Smooth muscle cell of the umbilical artery (primary cell): ENCODE measurements at places on chromosomes 1 and 21. TPM values are rescaled to one million over a fixed set of nuclear protein-coding genes. Genes with fewer than 3 reads are reported as not detected.

PCSK9 gene
- total RNA-seq = 0.89 and 2.4 TPM in 2 replicates

TMEM9 gene
- total RNA-seq = 75.8 and 110 TPM in 2 replicates

S100A12 gene
- not detected in 2 replicates for total RNA-seq

OR2L2 gene
- total RNA-seq = not detected in 2 replicates

EFNA1 gene
- total RNA-seq = 0.37 TPM in 1 of 2 replicates, not detected in the other

PKLR gene
- not detected in 2 replicates for total RNA-seq

MRAP gene
- not detected in 2 replicates for total RNA-seq

PLCH2 gene
- total RNA-seq = under 0.01 and 0.09 TPM in 2 replicates

ATF3 gene
- total RNA-seq = 2.7 and 3.1 TPM in 2 replicates

DPYD gene
- 35.6 and 45.4 TPM in 2 replicates for total RNA-seq

KIF14 gene
- 0.89 and 8.8 TPM in 2 replicates for total RNA-seq

CD52 gene
- total RNA-seq = not detected in 2 replicates

C1orf52 gene
- 23.5 and 29.8 TPM in 2 replicates for total RNA-seq

ARTN gene
- total RNA-seq = 0.30 TPM in 1 of 2 replicates, not detected in the other

ARF1 gene
- 230 and 384 TPM in 2 replicates for total RNA-seq

C1orf53 gene
- total RNA-seq = 2.4 and 4.8 TPM in 2 replicates

FCN3 gene
- not detected in 2 replicates for total RNA-seq

MPL gene
- not detected in 2 replicates for total RNA-seq

LORICRIN gene
- not detected in 2 replicates for total RNA-seq

TMEM81 gene
- 1.4 and 1.8 TPM in 2 replicates for total RNA-seq

AMY1A gene
- total RNA-seq = not detected in 2 replicates
